Stimulated activated CD4-positive, alpha-beta T cell treated with anti-CD3 and anti-CD28 coated beads, Interleukin-1b, Interleukin-23, amount 100 ng/mL, for 1 hour (primary cell): ENCODE measurements at places on chromosomes 3 and 15.

- no peak for DNase-seq
Observed at GRCh38 chr3:126309165-126309564, 48.0 kb downstream of the KLF15 start.

DNA sequence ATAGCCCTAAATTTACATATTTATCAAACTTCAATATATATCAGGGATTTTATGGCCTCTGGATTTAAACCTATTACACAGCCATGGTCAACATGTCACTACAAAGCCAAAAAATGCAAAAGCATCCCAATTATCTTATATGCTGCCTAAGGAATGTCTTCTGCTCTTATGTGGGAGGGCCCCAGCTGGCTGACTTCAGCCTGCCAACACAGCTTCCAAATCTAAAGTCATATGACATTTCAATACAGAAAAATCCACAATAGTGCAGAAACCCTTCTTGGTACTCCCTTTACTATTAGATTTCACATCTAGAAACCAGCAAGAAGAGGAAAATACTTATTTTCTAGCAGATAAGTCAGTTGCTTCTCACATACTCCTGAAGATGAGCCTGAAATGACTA is 6.4 kb downstream of the PFN2 start:
- no peak for DNase-seq

DNA sequence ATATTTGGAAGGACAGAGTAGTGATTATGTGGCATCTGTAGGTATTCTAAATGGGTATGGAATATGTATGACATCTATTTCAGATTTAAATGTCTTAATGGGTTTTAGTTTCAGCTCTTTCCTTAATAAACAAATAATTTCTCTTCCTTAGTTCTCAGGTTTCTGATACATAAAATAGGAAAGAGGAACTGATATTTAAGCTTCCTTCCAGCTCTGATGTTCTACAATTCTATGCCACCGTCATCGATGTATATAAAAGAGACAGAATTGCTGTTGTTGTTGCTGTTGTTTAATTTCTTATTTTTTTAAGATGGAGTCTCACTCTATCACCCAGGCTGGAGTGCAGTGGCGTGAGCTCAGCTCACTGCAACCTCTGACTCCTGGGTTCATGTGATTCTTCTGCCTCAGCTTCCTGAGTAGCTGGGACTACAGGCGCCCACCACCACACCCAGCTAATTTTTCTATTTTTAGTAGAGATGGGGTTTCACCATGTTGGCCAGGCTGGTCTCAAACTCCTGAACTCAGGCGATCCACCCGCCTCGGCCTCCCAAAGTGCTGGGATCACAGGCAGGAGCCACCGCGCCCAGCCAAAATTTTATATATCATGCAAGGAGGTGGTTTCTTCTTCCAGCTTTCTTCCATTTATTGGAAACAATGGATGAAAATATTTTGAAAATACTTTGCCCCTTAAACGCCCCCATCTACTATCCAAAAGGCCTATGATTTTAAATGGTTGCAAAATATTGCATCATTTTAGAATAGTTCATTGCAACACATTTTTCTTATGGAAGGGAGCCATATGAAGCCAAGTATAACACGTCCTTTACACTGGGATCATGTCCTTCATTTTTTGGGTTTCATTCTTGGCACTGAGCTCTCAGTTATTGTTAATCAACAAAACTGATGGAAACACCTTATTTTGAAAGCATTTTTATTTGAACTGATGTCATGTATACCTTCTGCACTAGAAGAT is 13.9 kb upstream of the C15orf61 start:
- DNase-seq, result no peak

DNA sequence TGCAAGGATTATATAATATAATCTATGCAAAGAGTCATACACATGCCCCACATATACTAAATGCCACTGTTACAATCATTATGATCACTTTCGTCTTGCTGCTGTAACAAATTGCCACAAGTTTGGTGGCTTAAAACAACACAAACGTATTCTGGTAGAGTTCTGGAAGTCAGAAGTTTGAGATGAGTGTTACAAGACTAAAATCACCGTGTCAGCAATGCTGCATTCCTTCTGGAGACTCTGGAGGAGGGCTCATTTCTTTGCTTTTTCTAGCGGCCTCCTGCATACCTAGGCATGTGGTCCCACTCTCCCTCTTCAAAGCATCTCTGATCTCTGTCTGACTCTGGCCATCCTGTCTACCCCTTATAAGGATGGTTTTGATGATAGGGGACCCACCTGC is 1.4 kb upstream of the CCDC174 start:
- no peak for DNase-seq

GRCh38 chr3:186365202-186365974 is 3.4 kb upstream of the DGKG start:
- DNase-seq, result no peak

DNA sequence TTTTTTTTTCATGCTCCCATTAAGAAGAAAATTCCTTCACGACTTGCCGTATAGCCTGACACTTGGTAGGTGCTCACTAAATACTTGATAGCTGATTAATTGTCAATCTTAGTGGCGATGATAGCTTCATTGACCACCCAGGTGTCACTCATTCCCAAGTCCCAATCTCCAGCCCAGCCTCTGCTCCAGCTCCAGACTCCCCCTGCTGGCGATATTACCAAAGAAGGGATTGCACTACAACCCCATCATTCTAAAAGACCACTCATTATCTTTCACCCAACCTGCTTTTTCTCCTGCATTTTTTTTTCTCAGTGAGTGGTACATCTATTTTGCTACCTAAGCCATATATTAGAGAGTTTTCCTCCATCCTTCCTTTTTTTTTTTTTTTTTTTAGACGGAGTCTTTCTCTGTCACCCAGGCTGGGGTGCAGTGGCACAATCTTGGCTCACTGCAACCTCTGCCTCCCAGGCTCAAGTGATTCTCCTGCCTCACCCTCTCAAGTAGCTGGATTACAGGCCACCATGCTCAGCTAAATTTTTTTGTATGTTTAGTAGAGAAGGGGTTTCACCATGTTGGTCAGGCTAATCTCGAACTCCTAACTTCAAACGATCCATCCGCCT is 19.5 kb upstream of the COMMD2 start:
- no peak for DNase-seq

DNA sequence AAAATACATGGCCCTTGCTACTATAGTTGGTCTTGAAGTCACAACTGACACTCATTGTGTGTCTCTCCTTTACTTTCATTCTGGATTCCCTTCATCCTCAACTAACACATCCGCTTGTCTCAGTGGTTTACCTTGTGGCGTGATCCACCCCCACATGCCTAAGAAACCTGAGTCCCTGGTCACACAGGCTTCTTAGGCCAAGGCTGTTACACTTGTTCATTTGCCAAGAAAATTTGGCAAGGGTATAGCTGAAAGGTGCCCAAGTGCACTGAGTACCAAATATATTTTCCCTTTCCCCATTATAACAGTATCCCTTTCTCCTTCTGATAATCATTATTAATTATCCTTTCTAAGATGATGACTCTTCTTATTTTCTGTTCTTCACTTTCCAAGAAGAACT is 207.6 kb upstream of the STAC start:
- DNase-seq, result no peak

DNA sequence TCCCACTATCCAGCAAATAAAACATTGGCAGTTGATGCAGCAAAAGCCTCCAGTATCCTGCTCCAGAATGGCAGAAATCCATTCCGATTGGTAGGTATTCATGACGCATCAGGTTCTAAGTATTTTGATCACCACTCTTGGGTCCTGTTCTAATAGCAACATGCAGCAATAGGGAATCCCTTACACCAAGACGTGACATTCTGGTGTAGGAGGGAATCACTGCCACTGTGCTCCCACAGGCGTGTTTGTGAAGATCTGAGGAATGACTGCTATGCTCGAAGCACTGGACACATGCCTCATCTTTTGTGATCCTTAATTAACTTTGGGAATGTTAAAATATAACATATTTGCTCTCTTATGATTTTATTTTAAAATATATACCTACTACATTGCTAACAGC is 552.9 kb downstream of the MECOM start:
- no peak for DNase-seq

- no peak for DNase-seq
Observed at GRCh38 chr15:44529864-44530604, 6.9 kb upstream of the EIF3J start.

DNA sequence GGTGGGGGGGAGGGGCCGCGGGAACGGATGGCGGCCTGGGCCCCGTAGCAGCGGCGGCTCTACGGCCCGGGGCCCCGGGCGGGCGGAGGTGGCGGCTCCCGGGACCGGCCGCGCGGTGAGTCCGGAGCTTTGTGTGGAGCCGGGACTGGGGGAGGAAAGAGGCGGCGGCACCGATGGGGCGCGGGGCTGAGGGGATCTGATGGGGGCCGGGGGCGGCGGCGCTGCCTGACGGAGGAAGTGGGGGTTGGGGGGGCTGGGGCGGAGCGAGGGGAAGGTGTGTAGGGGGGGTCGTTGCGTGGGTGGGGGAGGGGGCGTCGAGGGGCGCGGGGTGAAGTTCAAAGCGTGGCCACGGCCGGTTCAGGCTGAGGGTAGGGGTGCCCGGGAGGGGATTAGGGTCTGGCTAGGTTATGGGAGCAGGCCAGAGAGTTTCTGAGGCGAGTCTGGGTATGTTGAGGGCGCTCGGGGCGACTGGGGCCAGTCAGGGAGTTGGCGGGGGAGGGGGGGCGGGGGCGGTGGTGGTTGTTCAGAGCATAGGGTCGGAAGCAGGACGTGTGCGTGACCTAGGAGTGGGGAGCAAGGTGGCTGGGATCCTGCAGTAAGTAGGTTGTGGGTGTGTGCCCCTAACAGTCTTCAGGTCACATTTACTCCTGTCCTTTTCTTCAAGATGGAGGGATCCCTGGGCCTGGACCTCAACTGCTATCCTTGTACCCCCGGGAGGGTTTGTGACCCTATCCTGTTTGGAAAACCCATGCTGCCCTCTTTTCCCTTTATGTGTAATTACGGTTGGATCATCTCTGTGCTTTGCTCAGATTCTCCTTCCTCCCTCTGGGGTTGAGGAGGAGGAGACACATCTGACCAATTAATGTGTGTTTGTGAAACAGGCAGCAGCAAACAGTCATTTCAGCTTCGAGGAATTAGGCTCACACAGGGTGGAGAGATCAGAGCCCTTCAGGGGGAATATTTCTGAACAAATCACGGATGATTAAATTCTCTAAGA is 644 bp downstream of the ZNF609 start:
- peak; percentile 15 for DNase-seq

- DNase-seq, result no peak
Observed at GRCh38 chr15:56640549-56640948, 92.8 kb downstream of the ZNF280D start.

- DNase-seq, result no peak
Observed at GRCh38 chr3:53109891-53110771, 20.1 kb downstream of the RFT1 start.
